Urinary bladder (tissue), 4 donors: ENCODE measurements at places on chromosomes 2 and 18. TPM values are rescaled to one million over a fixed set of nuclear protein-coding genes. Genes with fewer than 3 reads are reported as not detected.

GRCh38 chr2:172096626-172097547 is 5.8 kb downstream of the DLX2 start:
- no peak for DNase-seq

KLHL30 gene
- polyA plus RNA-seq, result 0.95 TPM

DNA sequence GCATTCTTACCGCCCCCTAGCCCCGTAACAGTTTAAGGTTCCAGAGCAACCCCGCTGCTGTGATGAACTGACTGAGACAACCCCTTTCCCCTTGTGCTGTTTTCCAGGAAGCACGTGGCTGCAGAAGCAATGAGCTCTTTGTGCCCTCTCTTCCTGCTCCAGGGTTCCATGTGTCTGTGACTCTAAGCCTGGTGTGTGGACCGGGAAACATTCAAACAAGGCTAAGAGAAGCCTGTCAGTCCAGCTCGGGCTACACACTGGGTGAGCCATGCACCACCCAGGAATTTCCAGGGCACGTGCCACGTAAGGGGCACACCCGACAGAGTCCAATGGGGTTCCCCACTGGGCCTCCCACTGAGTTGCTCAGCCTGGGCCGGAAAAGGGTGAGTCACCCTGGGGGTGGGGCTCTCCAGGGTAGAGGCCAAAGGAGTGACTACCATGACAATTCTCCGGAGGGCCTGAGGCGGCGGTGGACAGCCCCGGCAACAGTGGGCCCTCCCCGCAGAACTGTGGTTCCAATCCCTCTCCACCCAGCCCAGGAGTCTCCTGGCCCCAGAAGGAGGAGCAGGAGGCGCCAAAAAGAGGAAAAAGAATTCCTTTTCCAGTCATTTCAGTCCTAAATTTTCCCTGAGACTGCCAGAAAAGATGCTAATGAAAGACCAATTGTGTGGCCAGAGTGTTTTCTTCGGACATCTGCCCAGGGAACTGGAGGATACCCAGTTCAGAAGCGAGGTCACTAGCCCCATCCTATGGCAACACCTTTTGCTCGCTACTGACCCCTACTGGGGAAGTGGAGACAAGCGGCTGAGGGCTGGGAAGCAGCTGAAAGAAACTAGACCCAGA is 157.8 kb upstream of the SLC1A4 start:
- no peak for DNase-seq

DNA sequence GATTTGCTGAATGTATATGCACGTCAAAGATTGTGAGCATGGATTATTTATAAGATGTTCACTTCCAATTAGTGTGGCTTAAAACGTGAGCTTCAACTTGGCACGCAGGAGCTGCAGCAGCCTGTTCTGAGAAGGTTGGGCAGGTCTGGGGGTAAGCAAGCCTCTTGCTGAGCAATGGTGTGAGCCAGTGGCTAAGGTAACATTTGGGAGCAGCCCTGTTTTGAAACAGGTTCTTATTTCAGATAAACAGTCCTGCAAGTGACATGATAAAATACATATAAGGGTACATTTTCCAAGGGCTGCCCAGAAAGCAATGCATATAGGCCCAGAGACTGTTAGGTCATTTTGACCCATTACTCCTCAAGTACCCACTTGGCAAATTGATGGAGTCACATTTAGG is 415.3 kb downstream of the ZNF521 start:
- no peak for DNase-seq

TMEFF2 gene
- 3.5 TPM for polyA plus RNA-seq

CHAC2 gene
- 1.4 TPM for polyA plus RNA-seq
